Hippocampal formation (tissue), 2 donors: ENCODE measurements at places on chromosomes 13 and 19.
A peak's percentile ranks its signal among the peaks of the same experiment; 100 is the strongest.

DNA sequence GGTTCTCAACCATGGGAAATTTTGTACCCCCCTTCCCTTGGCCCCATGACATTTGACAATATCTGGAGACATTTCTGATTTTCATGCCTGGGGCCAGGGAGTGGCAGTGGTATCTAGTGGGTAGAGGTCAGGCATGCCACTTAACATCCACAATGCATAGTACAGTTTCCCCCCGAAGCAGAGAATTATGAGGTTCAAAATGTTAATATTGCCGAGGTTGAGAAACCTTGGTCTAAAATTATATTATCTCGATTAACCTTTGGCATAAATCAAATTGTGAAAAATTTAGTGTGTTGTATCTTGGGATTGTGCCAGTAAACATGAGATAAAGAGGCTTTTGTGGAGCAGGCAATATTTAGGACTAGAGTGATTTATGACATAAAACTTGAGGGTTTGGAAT is 147.9 kb downstream of the LMO7 start:
- DNase-seq = no peak

- DNase-seq = no peak
Measured at GRCh38 chr19:49889687-49890348, 6.9 kb downstream of the IL4I1 start.

GRCh38 chr19:33685541-33685940 is 63.8 kb downstream of the CHST8 start:
- no peak for DNase-seq

- DNase-seq = no peak
Measured at GRCh38 chr19:38877781-38878574, at the start of gene RINL. RINL (minus strand) TSS chr19:38878275; CDS start chr19:38876742, 1,533 bp downstream.

DNA sequence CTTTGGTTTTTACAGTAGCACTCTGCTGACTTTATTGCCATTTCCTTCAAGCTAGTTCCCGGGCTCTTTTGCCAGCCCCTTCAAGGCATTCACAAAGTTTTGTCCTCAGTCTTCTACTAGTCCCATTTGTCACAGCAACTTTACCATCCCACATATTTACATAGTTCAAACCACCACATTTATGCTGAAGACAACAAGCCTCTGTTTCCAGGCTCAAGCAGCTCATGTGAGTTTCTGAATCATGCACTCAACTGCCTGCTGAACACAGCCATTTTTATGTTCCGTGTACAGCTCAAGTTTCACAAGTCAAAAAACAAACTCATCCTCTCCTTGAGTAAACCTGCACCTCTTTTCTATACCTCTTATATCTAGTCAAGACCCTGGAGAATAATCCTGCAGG is 977.0 kb upstream of the SLC10A2 start:
- DNase-seq = no peak

GRCh38 chr19:32868206-32868950 is 1.2 kb downstream of the SLC7A9 start:
- DNase-seq = no peak

- DNase-seq = no peak
Measured at GRCh38 chr13:58843071-58843470, 1211.5 kb downstream of the PCDH17 start.

- DNase-seq = no peak
Measured at GRCh38 chr19:5563935-5564612, 3.7 kb downstream of the TINCR start.

DNA sequence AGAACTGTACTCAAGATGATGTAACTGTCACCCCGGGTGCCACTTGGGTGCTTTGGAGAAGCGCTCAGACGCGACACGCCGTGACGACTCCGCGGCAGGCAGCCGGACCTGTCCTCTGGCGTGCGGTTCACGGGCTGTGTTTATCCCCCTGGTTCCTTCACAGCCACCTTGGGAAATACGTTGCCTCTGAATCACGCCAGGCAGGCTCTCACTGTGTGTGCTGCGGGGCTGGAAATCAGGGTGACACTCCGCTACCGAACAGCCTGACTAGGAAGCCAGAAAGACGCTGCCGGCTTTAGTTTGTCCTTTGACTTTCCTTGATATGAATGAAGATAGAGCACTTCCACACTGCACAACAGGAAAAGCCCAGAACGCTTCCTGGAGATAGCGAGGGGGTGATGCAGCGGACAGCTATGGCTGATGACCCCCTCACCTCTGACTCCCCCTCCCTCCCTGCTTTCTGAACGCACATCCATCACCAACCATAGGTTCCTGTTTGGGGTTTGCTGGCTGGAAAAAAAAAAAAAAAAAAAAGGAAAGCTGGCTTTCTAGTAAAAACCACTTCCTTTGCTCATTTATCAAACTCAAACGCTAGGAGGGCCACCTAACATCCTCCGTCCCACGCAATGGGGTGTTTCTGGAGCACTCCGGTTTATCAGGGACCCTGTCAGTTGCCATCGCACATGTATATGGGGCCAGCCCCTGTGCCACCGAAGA is 3.7 kb upstream of the GP6 start:
- DNase-seq = no peak

DNA sequence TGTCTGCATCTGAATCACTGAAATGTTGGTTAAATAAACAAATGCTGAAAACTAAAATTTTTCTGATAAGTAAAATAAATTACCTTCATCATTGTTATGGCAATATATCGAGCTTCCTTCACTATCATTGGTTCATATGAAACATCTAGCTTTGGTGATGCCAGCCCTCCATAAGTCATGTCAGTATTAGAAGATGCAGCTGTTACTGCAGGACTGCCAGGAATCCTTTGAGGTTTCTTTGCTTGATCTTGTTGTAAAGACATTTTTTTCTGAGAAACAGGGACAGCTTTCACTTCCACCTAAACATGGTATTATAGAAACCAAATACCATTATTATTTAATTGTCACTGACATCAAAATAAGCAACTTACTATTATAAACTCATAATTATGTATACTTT is 123.7 kb upstream of the FBXL3 start:
- no peak for DNase-seq

DNA sequence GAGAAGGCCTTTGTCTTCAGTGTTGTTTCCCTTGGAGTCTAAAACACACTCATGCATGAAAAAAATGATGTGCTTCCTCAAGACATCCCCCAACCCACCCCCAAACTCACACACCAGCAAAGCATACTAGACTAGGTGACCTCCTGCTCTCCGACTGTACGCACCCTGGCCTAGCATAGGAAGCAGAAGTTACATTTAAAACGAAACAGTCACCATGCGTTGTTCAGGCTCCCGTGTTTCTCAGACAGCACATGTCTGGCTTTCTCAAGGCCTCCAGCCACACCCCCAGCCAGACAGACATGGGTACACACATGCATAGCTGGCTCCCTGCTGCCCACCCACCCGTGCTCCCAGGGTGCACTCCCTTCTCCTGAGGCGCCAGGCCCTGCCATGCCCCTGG is 28.7 kb upstream of the C1QTNF9 start:
- DNase-seq = peak; percentile 39

GRCh38 chr19:5478925-5479588 is 23.8 kb downstream of the ZNRF4 start:
- DNase-seq = no peak

GRCh38 chr13:29956853-29957252 is 106.4 kb upstream of the UBL3 start:
- no peak for DNase-seq

DNA sequence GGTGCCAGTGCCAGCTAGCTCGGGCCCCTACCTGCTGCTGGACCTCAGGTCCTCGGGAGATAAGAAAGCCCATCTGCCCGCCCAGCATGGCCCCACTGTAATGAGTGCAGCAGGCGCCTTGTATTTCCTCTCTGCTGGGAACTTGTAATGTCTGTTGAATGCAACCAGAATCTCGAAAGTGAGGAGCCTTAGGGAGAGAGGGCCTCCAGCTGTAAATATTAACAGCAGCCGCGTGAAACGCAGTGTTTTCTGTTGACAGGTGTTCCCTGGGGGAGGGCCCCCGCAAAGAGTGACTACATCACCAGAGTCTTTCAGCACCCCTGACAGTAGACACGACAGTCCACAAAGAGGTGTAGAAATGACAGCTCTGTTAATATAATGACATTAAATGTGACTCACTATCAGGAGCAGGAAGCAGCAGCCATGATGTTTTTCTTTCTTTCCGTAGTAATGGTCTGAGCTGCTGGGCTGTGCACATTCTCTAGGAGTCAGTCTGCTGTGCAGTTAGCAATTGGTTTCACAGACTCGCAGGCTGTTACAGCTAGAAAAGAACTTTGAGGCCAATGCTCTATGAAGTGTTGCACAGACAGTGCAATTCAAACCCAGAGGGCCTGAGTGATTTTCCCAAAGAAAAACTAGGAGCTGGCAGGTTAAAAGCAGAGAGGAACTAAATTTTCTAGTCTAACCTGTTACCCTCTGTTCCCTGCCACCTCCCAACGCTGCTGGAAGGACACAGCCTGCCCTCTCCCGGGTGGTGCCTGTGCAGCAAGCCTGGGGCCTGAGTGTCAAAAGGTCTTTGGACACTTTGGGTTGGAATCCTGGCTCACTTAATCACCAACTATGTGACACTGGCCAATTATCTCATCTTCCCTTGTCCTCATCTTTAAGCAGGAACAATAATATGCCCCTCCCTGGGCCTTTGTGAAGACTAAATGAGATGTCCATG is 58.6 kb upstream of the WASF3 start:
- DNase-seq = no peak

DNA sequence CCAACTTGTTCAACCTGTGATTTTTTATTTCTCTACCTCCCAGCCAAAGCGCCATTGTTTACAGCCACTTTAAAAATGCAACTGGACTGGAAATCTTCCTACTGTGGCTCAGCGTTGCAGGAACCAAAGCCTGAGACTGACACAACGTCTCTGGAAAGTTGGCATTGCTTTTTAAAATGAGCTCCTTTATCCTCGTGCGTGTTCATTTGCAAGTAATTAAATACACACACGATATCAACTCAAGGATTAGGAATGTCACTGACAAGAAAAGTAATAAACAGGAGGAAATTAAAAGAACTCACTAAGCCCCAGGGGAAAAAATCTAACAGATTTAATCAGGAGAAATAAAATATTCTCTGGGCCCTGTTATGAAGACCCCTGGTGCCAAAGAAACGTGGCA is 184.6 kb upstream of the IRS2 start:
- no peak for DNase-seq

- no peak for DNase-seq
Measured at GRCh38 chr13:105527127-105527526, 1008.3 kb downstream of the EFNB2 start.

DNA sequence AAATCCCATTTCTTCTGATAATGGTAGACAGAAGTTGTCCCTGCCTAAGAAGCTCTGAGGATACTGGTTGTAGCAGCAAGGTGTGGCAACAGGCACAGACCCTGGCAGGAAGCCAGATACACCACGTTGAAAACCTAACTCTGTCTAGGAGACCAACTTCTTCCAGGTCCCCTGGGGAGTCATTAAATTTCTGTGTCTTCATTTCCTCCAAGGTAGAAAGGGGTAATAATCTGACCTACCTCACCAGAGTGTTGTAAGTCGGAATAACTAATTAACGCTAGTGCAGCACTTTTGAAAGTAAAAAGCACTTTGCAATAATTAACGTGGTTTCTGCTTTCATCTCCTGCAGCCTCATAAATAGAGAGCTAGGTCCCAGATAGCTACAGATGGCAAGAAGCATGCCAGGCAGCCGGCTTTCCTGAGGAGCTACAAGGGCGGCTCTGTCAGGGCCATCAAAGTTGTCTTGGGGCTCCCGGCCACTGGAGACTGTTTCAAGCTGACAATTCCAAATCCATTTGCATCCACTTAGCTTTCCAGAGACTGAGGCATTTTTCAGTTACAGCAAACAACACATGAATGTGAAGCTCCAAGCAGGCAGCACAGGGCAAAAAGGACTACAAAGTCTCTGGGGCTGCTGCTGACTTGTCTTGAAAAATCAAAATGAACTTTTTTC is 176.2 kb downstream of the FOXO1 start:
- DNase-seq = no peak

DNA sequence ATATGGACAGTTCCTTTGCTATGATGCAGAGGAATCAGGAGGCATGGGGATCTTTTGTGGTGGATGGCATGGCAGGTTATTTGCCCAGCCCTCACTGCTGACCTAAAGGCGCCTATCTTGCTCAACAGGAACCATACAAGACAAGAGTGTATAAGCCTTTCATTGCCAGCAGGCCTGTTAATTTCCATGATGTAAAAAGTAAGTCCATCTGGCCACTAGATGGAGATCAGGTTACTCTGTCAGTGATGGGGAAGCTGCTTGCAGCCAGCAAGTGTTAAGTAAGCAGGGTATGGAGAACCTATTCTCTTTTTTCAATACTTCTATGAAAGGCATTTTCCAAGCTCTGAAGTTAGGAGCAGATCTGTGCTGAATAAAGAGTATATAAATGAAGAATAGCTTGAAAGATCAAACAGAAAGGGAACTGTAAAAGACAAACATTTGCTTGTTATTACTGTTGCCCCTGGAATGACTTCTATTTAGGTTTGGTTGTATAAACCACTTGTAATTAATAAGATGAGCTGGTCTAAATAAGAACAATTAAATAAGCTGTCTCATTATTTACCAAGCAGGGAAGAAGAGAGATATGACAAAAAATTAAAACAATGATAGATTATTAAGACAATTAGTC is 210.9 kb downstream of the RGCC start:
- DNase-seq = peak; percentile 89
